ENCODE measurements at places on chromosomes 1 and 21.
A peak's percentile ranks its signal among the peaks of the same experiment; 100 is the strongest.

DNA sequence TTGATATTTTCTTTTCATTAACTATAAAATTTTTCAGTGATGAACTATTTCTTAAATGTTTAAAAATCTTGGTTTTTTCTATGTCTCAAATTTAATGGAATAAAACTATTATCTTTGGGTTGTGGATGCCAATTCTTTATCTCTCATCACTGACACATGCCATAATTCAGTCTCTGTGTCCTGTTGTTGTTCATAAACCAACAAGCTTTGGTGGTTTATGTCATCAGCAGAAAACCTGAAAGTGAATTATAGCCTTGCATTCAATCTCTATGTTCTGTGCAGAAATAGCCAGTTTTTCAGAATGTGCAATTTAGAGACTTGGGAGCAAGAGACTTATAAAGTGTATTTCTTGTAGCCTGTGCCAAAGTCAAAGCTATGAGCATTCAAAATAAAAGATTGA lies 462.6 kb upstream of the ADGRL4 start:
- no peak for DNase-seq

GRCh38 chr1:54371942-54372275 lies 34.3 kb downstream of the SSBP3 start:
- no peak for DNase-seq

- DNase-seq = no peak
Observed at GRCh38 chr1:1038694-1039093, 18.8 kb downstream of the AGRN start.

- DNase-seq = no peak
Observed at GRCh38 chr1:118338936-118339335, 153.9 kb upstream of the SPAG17 start.

DNA sequence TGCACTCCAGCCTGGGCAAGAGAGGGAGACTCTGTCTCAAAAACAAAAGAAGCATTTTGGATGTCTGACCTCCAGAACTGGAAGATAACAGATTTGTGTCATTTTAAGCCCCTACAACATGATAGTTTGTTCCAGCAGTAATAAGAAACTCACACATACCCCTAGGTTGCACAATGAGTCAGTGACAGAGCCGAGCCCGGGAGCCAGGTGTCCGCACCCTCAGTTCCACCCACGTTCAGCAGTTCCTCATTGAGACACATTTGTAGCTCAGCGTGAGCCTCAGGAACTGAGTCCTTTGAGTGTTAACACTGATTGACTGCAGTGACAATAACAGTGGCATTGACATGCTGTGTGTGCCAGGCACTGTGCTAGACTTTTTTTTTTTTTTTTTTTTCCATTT lies 19.8 kb downstream of the LRRC38 start:
- DNase-seq = no peak

DNA sequence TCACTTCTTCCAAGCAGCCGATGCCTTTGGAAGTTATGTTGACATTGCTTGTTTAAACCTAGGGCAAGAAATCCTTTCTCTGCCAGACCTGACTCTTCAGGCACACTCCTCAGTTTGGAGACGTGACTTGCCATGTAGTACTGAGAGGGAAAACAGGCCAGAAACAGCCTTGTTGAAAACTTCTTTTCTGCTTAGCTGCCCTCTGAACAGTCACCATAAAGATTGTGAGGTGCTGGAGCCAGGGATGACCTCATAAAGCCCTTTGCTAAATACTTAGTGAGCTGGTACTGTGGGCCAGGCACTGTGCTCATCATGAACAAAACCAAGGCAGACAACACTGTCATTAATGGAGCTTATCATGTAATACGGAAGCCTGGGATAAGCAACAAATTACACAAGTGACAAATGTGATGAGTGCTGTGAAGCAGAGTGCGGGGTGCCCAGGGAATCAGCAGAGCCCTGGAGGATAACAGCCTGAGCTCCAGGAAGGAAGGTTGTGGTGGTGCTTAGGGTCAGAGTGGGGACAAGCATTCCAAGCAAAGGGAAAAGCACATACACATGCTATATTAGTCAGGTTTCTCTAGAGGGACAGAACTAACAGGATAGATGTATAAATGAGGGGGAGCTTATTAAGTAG lies 42.4 kb downstream of the MTARC1 start:
- DNase-seq = no peak

DNA sequence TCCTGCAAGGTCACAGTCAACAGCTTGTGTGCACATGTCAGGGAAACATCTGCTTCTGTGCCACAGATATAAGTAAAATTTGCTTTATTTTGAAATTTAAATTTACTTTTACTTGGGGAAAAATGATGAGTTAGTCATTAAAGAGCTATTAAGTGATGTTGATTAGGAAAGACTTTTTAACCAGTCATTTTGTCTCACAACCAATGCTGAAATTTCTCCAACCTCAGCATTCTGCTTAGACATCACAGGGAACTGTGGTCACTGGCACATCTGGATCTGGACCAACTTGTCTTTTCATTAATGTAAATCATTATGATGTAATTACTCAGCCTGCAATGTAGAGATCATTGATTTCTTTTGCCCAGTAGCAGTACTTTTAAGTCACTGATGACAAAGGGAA lies 301.0 kb downstream of the TTLL7 start:
- DNase-seq = no peak

- DNase-seq = no peak
Observed at GRCh38 chr1:39427374-39427773, 64.1 kb upstream of the BMP8A start.

DNA sequence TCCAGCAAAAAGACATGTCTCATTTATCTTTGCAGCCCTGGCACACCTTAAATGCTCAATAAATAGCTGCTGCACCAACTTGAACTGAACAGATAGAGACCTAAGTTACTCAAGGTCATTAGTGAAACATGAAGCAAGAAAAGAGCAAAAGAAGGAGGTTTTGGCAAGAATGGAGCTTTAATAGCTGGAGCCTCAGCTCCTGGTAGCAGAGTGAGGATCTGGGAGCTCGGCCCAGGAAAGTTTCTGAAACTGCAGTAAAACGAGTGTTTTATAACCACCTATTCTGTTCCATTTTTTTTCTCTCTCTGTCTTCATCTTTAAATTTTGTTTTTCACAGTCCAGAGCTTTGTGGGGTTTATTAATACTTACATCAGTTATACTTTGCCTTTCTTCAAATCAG lies 207.5 kb downstream of the SETD4 start:
- no peak for DNase-seq

GRCh38 chr1:155077758-155078445 lies 735 bp upstream of the EFNA3 start:
- no peak for DNase-seq

DNA sequence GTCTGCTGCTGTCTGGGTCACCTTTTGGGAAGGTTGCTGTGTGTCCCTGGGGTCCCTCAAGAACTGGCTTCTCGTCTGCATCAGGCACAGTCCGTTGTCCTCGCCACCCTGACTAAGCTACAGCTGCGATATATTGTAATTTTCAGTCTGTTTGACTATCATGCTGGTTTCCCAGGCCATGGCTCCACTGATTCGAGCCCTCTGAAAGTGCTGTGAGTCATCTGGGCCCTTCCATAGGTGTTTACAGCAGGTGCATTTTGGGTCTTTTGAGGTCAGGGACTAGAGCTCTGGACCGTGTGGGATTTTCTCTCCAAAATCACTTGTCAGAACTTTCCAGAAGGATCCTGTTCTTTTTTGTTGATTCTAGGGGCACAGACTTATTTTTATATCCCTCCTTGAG lies 52.8 kb downstream of the SPSB1 start:
- no peak for DNase-seq

DNA sequence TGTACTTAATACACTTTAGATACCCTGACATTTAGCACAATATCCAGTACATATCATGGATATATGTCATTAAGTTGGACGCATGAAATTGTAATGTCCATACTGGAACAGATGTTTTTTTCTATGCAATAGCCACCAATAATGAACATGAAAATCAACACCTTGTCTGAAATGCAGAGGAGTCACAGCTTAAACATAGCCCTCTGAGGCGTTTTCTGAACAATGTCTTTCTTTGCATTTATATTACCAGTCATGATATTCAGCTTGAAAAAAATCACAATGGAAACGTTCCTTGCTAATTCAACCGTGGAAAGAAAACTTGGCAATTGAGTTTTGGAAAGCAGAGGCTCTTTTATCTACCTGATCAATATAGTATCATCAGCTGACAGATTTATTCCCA lies 86.7 kb upstream of the COL11A1 start:
- DNase-seq = no peak

DNA sequence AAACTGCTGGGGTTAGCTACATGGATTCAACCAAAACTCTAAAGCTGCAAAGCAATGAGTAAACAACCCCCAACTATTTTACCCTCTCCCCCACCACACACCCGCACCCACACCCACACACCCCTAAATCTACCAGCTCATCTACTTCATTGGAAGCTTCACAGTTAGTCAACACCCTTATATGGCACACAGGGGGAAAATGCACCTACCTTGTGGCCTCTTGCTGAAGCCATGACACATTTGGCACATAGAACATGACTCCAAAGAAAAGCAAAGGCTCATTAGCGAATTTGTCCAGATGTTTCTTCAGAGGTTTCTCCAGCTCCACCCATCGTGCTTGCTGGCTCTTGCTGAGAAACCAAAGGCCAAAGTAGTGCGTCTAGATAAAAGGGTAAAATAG lies 99.8 kb downstream of the PTPN14 start:
- no peak for DNase-seq

DNA sequence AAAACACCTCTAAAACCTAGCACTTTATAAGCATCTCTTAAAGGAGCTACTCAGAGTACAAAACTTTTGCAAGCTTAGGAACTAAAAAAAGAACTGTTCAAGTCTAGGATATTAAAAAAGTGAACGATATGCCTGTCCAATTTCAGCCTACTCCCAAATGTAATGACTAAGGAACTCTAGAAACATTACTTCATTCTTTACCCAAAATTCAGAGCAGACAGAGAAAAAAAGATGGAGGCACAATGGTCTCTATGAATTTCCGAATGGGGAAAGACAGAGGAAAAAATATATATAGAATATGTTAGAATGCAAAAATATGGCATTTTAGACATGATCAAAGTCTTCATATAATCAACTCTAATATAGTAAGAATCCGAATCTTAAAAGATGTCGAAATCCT lies 61.2 kb downstream of the TP53BP2 start:
- no peak for DNase-seq

DNA sequence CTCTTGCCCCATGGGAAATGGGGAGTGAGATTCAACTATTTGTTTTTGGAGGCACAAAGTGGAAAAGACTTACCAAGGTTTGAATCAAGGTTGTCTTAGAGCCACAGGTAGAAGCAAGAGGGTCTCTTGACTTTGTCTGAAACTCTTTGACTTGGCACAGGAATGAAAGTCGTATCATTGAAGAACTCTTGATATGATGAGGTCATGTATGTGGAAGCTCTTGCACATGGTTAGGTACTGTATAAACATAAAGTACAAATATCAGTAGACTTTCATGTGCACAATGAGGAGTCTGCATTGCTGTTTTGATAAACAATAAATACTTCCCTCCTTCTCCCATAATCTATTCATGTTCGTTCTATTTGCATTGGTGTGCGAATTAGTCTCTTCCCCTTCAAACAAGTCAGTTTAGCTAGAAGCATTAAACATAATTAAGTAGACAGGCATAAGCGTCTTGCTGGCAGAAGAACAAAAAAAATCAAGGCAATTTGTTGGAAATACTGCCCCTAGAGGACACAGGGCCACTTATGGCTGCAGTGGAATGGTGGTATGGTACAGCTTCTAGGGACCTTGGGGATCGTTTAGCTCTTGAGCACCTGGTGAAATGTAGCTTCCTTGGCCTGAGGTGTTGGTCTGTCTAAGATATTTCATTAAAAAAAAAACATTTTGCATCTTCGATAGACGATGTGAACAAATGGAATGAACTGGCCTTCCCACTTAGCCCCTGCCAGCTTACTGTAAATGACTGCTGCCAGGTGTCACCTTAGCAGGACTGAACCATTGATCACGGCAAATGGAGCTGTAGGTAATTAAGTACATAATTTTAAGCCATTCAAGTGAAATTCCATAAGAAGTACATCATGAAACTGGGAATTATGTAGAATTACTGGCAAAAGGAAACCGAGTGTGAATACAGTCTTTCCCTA lies 218.0 kb upstream of the GALNT2 start:
- DNase-seq = peak; percentile 46

GRCh38 chr1:245353411-245353810 lies 198.6 kb downstream of the KIF26B start:
- no peak for DNase-seq

GRCh38 chr1:246730839-246731238 lies 6.6 kb downstream of the SCCPDH start:
- no peak for DNase-seq

DNA sequence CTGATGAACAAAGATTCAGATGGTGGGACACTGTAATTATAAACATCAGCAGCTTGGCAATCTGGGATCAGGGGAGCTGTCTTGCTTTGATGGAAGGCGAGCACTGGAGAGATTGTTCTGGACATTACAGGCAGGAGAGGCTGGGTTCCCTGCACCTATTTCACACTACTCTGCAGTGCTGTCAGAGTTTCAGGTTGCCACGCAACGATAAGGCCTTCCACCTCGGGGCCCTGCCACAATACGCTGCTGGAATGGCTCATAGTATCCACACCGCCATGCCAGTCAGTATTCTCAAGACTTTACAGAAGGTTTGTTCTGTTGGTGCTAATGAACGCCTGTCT lies 96.8 kb downstream of the GLIS1 start:
- DNase-seq = no peak

DNA sequence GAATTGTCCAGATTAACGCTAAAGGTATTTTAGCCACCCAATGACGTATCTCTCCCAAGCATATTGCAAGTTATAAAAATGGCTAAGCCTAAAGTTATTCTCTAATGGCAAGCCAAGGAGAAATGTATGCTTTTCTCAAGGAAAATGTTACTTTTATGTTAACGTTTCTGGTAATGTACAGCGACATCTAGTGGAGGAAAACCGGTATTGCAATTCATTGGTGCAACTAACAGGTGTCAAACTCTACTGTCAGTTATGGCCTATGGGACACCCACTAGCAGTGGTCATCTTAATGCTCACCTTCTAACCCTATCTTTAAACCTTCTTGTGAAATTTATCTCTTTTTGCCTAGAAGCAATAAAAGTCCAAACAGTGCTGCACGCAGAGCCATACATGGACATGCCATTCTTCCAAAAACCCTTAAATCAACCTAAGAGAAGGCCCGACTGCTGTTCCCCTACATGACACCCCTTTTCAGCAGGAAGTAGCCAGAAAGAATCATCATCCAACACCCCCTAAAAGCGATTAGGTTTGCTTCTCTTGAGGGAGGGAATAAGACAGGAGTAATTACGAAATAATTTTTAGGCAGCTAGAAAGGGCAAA lies 68.7 kb upstream of the LRIF1 start:
- no peak for DNase-seq

- DNase-seq = no peak
Observed at GRCh38 chr1:57348921-57349320, 74.9 kb downstream of the DAB1 start.

DNA sequence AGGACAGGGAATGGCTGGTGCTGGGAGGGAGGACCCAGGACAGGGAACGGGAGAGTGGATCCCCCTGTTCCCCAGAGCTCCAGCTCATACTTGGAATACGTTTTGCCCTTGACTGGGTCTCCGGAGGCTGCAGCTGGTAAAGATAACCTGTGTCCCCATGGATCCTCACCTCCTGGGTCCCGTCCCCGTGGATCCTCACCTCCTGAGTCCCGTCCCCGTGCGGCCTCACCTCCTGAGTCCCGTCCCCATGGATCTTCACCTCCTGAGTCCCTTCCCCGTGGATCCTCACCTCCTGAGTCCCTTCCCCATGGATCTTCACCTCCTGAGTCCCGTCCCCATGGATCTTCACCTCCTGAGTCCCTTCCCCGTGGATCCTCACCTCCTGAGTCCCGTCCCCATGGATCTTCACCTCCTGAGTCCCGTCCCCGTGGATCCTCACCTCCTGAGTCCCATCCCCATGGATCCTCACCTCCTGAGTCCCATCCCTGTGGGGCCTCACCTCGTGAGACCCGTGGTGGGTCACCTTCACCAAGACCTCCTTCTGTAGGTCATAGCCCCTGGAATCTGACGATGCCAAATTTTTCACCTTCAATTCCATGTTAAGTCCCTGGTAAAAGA lies 61.4 kb downstream of the SCCPDH start:
- no peak for DNase-seq

Measured in DMS79 (cell line).